ENCODE measurements at places on chromosomes 7 and 10.
A peak's percentile ranks its signal among the peaks of the same experiment; 100 is the strongest.

DNA sequence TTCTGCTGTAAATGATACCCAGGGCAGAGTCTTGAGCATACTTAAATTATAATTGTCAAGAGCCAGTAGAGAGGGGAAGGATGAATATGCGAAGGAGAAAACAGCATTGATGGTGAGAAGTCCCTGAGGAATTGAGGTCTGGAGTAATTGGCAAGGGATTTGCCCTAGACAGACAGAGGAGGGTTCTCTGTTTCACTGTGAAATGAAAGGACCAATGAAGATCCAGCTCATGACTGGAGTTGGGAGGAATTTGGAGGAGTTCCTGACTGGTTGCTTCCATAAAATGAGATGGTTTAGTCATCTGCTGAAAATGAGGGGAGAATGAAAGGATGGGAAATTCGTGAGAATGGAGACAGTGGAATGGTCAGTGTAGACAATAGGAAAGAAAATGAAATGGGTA, 6.8 kb downstream of the PRPF18 start:
- DNase-seq, result no peak

DNA sequence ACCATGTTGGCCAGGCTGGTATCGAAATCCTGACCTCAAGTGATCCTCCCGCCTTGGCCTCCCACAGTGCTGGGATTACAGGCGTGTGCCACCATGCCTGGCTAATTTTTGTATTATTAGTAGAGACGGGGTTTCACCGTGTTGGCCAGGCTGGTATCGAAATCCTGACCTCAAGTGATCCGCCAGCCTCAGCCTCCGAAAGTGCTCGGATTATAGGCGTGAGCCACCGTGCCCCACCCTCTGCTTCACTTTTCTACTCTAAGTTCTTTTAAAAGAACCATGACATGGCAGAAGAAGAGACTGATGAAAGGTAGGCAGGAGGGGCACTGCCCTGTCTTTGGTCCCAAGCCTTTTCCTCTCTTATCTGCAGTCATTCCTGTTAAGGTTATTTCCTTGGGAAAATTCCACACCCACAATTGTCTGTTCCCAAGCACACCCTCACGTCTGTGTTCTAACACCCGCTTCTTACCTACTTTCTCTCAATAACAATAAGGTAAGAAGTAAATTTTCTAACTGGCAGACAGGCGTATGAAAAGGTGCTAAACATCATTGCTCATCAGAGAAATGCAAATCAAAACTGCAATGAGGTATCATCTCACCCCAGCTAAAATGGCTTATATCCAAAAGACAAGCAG, 291.7 kb downstream of the DPP6 start:
- DNase-seq, result no peak

DNA sequence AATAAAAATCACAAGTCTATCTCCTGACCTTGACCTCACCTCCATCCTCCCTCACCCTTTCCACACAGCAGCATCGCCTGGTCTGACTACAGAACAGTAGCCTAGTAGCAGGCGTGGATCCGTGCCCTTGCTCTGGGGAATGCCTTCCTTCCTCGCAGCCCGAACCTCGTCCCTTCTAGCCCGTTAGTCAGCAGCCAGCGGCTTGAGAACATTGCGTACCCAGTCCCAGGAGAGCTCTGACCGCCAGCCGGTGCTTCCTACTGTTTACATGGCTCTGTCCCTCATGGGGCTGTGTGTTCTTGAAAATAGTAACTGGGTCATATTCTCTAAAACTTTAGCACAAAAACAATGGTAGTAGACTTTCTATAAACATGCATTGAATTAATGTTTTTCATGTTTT, 682.7 kb upstream of the IGFBP3 start:
- DNase-seq, result no peak

- peak; percentile 58 for DNase-seq
These were observed 649 bp downstream of the ACTR3B start for GRCh38 chr7:152759949-152760853.

GRCh38 chr7:138097064-138097741, 20.9 kb downstream of the AKR1D1 start:
- peak; percentile 48 for DNase-seq

- DNase-seq, result no peak
These were observed 58.3 kb downstream of the ST7 start for GRCh38 chr7:117011419-117012260.

DNA sequence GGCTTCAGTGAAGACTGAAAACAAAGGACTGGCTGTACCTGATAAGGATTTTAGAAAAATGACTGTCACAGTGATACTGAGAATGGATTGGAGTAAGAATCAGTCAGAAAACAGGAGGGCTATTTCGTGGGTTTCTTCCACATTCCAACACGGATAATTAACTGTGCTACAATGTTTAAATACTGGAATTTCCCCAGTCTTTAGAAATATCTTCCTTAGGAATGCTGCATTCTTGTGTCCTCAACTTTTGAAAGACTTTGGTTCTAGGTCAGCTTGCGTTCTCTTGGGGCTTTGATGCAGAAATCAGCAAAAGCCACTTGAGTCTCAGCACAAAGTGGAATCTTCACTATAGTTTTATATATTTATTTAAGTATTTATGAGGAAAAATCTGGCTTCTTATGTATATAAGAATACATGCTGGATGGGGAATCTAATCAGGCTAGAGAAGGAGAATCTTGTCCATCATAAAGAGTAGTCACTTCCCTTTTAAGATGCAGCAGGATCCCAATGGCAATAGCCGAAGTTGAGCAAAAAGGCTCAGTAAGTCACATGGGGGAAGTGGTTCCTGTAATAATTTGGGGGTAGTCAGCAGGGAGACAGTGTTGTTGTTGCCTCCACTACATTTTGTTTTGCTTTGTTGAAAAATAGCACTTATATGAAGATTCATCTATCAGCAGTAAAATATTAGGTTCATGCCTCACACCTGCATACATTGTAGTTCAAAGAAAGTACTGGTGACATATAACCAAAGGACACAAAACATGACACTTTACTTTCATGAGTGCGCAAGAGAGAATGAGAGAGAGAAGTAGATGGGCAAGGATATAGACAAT, 86.0 kb downstream of the CH25H start:
- DNase-seq, result no peak

- DNase-seq, result no peak
These were observed 102.1 kb downstream of the RTKN2 start for GRCh38 chr10:62166331-62167131.

DNA sequence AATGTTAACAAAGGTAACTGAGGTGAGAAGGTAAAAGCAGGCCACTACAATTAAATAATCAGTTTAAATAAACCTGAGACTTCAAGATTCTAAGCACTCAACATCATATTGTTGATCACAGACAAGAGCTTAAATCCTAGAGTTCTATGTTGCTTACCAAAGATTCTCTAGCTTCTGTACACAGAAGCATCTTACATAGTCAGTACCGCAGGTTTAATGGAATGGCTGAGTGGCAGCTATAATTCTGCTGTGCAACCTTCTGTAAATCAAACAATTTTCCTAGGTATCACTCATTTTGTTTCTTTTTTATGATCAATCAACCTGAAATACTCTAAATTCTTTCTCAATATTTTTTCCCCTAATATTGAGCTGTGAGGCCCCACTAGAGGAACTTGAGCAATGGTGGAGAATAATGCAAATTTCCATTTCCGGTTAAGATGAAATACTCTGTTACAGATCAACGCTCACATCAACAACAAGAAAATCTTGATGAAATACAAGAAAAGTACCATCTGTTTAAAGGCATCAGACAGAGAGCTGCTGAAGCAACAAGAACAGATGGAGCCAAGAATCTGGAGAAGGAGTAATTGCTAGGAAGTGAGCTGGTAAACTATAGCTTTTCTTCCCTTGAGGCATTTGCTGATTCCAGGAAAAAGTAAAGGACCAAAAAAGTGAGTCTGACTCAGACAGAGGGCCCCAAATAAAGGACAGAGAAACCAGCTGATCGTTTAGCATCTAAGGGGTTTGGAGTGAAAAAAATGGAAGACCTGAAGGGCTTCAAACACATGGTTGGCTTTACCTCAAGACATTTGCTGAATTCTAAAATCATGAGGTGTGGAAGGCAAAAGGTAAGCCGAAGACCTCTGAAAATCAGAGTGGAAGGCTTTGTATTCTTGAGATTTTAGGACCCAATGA, 22.6 kb downstream of the PNPLA8 start:
- peak; percentile 24 for DNase-seq

GRCh38 chr10:21083861-21084260, 186.8 kb upstream of the NEBL start:
- no peak for DNase-seq

DNA sequence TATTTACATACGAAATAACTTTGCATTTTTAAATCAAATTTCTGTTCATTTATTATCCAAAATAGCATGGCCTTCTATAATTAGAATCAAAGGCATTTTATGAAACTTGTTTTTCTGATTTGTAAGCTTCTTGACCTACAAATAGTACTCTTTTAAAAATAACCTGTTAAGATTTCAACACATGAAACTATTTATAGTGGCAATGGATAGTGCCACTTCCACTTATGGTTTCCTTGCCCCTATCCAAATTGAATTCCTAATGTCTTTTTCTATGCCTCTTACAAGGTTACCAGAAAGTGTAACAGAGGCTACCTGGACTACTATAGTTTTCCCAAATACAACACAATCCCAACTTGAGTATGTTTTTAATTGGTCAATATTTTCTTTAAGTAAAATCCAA, 263.5 kb downstream of the SEMA3D start:
- DNase-seq, result no peak

DNA sequence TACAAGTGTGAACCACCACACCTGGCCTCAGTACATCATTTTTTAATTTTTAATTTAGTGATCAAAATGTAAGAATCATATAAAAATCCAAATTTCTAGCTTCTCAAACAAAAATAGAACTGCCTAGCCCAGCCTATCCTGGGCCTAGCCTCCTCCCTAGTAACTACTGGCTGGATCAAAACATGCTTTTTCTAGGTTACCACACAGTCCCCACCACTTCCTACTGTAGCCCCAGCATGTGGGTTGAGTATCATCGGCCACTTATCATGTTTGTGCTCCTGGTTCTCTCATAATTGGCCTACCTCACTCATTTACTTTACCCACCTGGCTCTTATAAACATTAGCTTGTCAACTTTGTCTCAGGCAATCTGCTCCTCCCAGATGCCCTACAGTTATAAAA, 52.9 kb downstream of the DNAJC12 start:
- no peak for DNase-seq

DNA sequence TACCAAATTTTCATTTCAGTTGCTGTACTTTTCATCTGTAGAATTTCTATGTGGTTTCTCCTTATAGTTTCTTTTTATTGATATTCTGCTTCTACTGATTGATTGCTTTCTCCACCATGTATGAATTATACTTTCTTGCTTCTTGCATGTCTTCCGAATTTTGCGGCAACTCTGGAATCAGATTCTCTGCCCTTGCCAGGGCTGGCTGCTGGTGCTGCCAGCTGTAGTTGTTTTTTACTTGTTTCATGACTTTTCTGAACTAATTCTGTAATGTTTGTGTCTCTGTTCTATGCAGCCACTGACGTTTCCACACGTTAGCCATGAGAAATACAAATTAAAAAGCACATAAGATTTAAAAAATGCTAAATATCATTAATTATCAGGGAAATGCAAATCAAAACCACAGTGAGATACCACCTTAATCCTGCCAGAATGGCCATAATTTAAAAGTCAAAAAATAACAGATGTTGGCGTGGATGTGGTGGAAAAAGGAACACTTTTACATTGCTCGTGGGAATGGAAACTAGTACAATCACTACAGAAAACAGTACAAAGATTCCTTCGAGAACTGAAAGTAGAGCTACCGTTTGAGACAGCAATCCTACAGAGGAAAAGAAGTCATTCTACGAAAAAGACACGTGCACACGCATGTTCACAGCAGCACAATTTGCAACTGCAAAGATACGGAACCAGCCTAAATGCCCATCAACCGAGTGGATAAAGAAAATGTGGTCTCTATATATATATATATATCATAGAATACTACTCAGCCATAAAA, 51.5 kb downstream of the MAD1L1 start:
- DNase-seq, result no peak

GRCh38 chr10:124227055-124227975, 133.9 kb upstream of the CHST15 start:
- no peak for DNase-seq

DNA sequence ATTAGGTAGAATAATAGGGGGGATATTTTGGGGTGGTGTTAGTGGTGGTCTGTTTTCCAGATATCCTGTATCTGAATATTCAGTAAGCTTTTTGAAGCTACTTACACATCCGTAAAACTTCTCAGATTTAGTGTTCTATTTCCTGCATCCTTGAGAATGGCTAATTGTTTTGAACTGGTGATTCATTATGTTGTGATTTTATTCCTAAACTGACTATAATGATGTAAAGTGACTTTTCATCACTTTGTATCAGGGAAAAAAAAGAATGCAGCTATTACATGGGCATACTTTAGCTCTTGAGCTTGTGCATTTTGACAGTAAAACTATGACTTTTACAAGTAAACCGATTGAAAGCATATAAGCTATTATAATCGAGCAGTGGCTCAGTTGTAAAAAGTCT, 18.2 kb downstream of the WAC start:
- DNase-seq, result no peak

GRCh38 chr7:17497136-17497535, 198.7 kb downstream of the AHR start:
- DNase-seq, result no peak

- DNase-seq, result no peak
These were observed 433 bp upstream of the PLXNA4 start for GRCh38 chr7:132576721-132577085.

DNA sequence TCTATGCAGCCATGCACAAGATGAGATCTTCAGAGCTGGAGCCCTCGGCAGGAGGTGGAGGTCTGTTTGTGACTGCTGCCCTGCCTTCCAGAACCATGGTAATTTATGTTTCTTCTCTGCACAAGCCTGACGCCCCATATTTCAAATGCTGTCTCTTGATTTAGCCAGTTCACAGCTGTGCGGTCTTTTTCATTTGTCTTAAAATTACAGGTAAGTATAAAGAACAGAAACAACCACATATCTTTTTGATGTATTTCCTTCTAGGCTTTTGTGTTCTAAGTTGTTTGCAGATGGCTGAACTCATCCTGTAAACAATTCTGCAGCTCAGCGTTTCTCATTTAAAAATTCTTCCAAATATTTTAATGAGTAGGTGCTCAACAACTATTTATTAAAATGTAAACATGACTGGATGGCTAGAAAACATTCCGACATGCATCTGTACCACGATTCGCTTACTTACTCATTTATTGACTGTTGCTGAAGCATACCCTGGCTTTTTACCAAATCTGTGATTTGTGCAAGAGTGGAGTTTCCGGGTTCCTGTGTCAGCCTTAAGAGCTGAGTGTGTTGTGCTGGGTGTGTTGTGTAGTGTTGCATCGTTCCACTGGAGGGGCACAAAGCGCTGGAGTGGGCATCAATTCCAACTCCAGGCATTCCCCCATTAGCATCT, 58.9 kb downstream of the PIP4K2A start:
- no peak for DNase-seq

DNA sequence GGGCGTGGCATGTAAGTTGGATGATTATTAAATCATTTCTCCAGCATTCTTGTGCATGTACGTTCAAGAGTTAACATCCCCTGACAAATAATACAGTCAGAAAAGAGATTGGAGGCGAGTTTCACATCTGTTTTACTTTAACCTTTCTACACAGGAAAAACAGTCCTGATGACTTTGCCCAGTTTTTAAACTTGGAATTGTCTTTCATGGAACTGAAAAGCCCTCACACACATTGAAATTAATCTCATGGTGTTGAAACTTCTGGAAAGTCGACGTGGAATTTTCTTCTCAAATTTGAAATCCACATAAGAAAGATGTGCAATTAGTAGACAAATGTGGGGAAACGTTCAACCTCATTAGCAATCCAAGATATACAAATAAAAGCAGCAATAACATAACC, 31.2 kb upstream of the ZNF438 start:
- DNase-seq, result no peak

GRCh38 chr7:130996833-130997231, 262.8 kb upstream of the KLF14 start:
- no peak for DNase-seq

GRCh38 chr7:137999496-138000080, 2.3 kb downstream of the CREB3L2 start:
- DNase-seq, result no peak

Data from NCI-H82 (cell line).